ENCODE measurements at places on chromosomes 6 and 20. TPM values are rescaled to one million over a fixed set of nuclear protein-coding genes. Genes with fewer than 3 reads are reported as not detected.

- DNase-seq = peak; percentile 64
These were observed 82.7 kb upstream of the PMEPA1 start for GRCh38 chr20:57792386-57793080.

GRCh38 chr20:38855356-38855755 is 49.9 kb downstream of the PPP1R16B start:
- DNase-seq = no peak

Gene TMEM74B
- 0.42 TPM for total RNA-seq

- DNase-seq = no peak
These were observed 75.7 kb upstream of the JARID2 start for GRCh38 chr6:15170126-15170525.

GRCh38 chr6:107532706-107533105 is 42.8 kb downstream of the SOBP start:
- DNase-seq = no peak

DNA sequence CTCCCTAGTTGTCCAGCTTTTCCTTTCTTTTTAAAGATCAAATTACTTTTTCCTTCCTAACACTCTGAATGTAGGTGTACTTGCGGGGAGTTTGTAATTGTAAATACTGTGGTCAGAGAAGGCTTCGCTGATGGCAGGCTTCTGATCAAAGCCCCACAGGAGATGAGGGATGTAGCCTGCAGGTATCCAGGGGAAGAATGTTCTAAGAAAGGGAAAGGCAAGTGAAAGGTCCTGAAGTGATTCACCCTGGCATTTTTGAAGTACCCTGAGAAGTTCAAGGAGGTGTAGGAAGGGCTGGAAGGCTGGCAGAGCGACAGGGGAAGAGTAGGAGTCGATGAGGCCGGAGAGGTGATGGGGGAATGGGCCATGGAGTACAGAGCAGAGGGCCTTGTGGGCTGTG is 38.2 kb upstream of the CCN6 start:
- DNase-seq = no peak

Gene HLA-DQB2
- 3.0 TPM for total RNA-seq

DNA sequence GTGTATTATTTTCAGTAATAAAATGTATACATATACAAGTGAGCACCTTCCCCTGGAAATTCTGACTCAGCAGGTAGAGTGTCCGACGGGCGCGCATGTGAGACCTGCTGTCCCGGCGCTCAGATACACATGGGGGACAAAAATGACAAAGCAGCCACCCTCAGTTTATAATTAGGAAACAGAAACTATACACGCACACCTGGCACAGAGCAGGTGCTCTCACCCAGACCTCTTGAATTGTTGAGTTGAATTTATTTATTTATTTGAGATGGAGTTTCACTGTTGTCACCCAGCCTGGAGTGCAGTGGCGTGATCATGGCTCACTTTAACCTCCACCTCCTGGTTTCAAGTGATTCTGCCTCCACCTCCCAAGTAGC is 180.4 kb downstream of the ZDHHC14 start:
- DNase-seq = peak; percentile 53

- DNase-seq = no peak
These were observed 187.7 kb upstream of the BMP2 start for GRCh38 chr20:6579824-6580223.

Gene RIMS1
- 2.1 TPM for total RNA-seq

GRCh38 chr6:137146206-137146605 is 27.2 kb downstream of the IL22RA2 start:
- no peak for DNase-seq

DNA sequence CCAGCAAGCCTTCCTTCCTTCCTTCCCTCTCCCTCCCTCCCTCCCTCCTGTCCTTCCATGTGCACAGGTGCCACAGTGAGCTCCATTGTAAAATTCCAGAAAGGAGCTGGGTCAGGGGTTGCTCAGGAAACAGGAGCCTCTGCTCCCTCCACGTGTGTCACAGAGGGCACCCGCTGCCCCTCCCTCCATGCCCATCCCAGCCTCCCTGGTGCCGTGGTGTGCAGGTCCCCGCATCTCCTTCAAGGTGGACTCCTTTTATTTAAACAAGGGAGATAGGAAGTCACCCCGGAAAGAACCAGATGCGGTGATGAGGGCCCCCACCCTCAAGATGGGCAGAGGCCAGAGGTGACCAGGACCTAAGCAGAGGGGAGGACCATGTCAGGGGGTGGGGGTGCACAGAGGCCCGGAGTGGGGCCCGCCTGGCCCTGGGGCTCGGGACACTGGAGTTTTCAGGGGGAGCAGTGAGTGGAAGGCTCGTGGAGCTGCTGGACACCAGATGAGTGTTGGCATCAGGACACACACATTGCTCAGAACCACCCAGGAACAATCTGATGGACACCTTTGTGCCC is 85.4 kb downstream of the DHX35 start:
- DNase-seq = no peak

Gene C6orf58
- total RNA-seq = not detected

DNA sequence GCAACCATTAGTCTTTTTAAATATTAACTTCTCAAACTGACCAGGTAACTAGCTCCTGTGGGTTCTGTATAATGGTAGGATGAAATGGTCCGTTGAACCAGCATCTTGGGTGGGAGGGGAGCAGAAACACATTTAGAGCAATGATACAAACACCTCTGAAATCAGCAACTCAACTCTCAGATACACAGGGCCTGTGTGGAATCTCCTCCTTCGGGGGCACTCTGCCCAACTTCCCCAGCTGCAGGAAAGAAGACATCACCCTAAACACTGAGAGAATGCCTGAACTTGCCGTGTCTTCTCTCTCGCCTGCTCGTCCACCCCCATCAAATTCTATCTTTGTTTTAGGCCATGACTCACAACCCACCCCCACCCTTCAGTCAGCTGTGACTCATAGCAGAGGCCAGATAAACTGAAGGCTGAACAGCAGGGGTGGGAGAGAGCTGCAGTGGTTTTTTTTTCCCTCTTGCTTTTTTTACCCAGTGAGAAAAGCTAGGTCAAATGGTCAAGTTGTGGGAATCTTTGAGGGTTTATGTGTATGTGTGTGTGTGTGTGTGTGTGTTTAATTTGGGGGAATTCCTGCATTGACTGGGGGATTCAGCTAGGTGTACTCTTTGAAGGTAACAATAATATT is 593.4 kb upstream of the JAG1 start:
- DNase-seq = no peak

GRCh38 chr6:47714802-47715201 is 16.4 kb downstream of the ADGRF4 start:
- no peak for DNase-seq

Gene RBM12
- 73.4 TPM for total RNA-seq

- DNase-seq = no peak
These were observed 114.9 kb upstream of the BTN3A2 start for GRCh38 chr6:26249957-26250697.

GRCh38 chr20:16808796-16809195 is 60.6 kb downstream of the OTOR start:
- no peak for DNase-seq

DNA sequence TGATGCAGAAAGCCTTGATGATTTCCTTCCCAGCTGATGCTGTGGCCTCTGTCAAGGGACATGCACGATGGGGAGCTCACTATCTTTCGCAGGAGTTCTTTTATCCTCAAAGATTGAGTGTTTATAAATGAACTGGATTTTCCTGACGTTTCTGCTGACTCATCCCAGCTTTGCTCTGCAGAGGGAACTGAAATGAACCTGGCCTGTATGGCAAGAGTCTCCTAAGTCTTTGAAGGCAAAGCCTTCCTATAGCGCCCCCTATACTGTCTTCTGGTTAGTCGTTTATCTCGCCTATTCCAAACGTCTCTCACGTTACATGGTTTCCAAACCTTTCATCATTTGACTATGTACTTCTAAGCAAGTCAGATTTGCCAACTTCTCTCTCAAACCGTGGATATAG is 565.3 kb downstream of the KIF16B start:
- DNase-seq = no peak

Gene SNAP25
- total RNA-seq = 0.29 TPM

Gene SIGLEC1
- total RNA-seq = 45.1 TPM

DNA sequence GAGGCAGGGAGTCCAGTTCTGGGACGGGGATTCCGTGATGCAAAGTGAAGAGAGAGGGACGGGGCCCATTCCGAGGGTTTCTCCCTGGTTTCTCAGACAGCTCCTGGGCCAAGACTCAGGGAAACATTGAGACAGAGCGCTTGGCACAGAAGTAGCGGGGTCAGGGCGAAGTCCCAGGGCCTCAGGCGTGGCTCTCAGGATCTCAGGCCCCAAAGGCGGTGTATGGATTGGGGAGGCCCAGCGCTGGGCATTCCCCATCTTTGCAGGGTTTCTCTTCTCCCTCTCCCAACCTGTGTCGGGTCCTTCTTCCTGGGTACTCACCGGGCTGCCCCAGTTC is 35.9 kb upstream of the HLA-G start:
- DNase-seq = no peak

DNA sequence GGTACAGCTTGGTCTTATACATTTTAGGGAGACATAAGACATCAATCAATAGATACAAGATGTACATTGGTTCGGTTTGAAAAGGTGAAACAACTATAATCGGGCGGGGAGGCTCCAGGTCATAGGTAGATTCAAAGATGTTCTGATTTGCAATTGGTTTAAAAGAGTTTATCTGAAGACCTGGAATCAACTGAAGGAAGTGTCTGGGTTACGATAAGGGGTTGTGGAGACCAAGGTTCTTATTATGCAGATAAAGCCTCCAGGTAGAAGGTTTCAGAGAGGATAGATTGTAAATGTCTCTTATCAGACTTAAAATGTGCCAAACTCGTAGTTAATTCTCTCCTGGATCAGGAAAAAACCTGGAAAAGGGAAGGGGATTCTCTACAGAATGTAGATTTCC is 5.9 kb upstream of the SERPINB6 start:
- DNase-seq = no peak

DNA sequence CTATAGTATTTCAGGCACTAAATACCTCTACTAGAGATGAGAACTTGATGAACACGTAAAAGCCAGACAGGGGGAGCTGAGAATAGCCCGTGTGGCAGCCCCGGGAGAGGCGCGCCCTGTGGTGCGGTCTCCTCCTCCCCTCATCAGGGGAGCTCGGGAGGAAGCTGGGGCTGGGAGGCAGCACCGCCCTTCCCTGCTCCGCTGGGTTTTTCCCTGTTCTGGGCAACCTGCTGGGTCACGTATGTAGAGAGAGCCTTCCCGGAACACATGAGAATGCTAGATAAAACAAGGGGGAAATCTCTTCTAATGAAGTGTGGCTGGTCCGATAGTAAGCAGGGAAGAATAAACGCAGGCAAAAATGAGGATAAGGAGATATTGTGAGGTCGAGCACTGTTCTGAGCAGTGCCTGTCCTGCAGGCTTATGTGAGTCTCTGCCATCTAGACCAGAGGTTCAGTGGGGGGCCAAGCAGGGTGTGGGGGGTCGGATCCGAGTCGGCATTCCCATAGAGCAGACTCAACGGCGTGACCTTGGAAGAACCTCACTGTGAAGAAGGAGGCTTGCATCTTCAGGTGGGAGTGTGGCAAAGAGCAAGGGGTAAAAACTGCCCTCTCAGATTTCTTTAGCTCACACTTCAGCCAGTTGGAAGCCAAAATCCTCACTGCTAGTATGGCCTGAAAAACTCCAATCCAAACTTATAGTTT is 13.4 kb upstream of the RPS6KA2 start:
- no peak for DNase-seq

DNA sequence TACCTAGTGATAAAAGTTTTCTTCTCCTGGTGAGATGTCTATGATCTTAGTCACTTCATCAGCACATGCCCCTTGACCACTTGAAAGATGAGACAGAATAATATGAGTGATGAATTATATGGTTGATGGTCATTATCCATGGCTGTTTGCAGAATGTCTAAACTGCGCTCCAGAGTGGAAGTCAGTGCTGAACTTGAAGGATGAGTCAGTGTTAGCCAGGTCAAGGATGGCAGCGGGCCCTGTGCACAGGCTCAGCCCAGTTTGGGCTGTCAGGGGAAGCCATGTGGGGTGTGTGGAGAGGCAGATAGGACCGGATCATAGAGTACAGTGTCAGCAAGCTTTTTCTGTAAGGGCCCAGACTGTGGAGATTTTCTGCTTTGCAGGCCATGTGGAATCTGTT is 67.2 kb upstream of the KIF25 start:
- DNase-seq = no peak

- no peak for DNase-seq
These were observed 321.1 kb downstream of the SYNE1 start for GRCh38 chr6:152316024-152316423.

Gene UBE3D
- 4.2 TPM for total RNA-seq

- DNase-seq = no peak
These were observed 17.7 kb downstream of the CST8 start for GRCh38 chr20:23508449-23509229.

GRCh38 chr6:85037221-85037620 is 272.8 kb upstream of the TBX18 start:
- no peak for DNase-seq

Gene HACE1
- total RNA-seq = 12.1 TPM

Gene BHLHE23
- total RNA-seq = not detected

Gene TFAP2D
- total RNA-seq = not detected

- no peak for DNase-seq
These were observed 27.6 kb downstream of the GRM1 start for GRCh38 chr6:146056506-146056905.

DNA sequence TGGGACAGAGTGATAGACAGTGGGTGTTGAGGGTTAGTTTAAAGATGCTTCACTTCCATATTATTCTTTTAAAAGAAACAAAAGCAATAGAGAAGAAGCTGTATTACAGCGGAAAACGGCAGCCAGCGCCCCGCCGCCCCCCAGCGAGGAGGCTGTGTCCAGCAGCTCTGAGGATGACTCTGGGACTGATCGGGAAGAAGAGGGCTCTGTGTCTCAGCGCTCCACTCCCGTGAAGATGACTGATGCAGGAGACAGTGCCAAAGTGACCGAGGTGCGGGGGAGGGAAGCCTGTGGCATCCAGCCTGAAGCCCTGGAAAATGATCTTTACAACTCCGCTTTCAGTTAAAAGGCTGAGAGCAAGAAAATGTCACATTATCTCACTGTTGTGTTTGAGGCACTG is 100.2 kb downstream of the FIG4 start:
- DNase-seq = no peak

GRCh38 chr20:19277381-19277780 is 64.9 kb downstream of the SLC24A3 start:
- no peak for DNase-seq

Gene TRPC4AP
- 85.2 TPM for total RNA-seq

DNA sequence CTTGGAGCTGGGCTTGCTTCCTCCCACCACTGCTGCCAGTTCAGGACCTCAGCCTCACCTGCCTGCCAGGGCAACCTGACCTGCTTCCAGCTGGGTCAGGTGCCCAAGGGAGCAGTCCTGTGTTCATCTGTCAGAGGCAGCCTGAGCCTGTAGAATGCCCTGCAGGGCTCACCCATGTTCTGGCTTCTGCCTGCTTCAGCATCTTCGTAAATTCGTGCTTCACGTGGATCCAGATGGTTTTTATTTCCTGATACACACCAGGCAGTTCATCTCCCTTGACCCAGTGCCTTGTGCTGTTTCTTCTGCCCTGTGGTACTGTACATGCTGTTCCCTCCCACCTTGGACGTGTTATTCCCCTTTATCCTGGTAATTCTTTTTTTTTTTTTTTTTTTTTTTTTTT is 50.2 kb downstream of the ARID1B start:
- DNase-seq = no peak
